Fibroblast of skin of left biceps (primary cell): ENCODE measurements at places on chromosomes 4 and X.

- no peak for DNase-seq
Measured at GRCh38 chr4:174262624-174263444, 20.6 kb downstream of the FBXO8 start.

- DNase-seq, result no peak
Measured at GRCh38 chr4:185211035-185211434, 1.6 kb downstream of the SNX25 start.

GRCh38 chrX:103791228-103791627 lies 14.6 kb downstream of the PLP1 start:
- DNase-seq, result no peak

GRCh38 chr4:118033148-118034052 lies 886 bp upstream of the NDST3 start:
- DNase-seq, result peak; percentile 8

DNA sequence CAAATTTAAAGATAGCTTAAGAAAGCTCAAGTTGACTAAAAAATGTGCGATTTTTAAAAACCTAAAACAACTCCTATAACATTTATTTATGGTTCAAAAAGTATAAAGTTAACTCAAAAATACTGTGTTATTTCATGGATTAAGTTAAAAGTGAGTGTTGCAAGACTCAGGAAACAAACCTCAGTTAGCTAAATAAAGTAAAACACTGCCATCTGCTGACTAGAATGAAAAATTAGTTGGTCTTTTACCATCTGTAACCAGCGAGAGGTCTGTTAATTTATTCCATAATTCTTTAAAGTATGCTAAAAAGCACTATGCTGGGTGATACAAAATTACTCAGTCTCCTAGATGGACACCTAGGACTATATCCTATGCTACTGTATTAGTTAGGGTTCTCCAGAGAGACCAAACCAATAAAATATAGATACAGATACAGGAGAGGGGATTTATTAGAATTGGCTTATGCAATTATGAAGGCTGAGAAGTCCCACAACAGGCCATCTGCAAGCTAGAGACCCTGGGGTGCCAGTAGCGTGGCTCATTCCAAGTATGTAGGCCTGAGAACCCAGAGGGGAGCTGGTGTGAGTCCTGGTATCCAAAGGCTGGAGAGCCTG lies 4.9 kb upstream of the WDFY3 start:
- DNase-seq, result peak; percentile 21

GRCh38 chrX:8879750-8880149 lies 78.6 kb upstream of the FAM9A start:
- DNase-seq, result no peak

DNA sequence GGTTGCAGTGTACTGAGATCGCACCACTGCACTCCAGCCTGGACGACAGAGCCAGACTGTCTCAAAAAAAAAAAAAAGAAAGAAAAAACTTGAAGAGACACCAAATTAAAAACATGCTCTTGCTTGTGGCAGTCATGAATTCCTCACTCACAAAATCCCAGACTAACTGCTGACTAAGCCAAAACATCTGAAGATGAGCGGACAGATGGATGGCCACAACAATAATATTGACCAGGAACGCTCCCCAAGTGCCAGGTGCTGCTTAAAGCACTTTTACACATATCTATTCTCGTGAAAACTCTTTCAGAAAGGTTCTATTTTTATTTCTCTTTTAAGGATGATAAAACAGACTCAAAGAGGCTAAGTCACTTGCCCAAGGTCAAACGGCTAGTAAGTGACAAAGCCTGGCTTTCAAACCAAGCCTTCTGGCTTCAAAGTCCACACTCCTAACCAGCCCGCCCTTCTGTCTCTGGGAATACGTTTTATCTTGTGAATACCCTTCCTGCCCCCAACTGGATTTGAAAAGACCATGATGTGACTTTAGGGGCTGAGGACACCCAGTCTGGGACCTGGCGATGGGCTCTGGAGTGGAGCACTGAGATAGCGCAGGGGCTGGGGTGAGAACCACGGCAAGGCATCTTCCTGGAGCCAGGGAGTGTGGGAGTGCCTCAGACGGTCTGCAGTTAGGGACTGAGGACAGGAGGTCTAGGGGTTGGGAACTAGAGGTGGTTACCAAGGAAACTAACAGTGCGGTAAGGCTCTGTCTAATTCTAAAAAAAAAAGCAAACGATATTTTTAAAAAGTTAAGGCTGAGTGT lies 9.5 kb upstream of the CXCR3 start:
- DNase-seq, result no peak

- DNase-seq, result no peak
Measured at GRCh38 chr4:3299976-3300671, 7.3 kb downstream of the RGS12 start.

- no peak for DNase-seq
Measured at GRCh38 chrX:103747163-103747562, 29.5 kb upstream of the PLP1 start.

DNA sequence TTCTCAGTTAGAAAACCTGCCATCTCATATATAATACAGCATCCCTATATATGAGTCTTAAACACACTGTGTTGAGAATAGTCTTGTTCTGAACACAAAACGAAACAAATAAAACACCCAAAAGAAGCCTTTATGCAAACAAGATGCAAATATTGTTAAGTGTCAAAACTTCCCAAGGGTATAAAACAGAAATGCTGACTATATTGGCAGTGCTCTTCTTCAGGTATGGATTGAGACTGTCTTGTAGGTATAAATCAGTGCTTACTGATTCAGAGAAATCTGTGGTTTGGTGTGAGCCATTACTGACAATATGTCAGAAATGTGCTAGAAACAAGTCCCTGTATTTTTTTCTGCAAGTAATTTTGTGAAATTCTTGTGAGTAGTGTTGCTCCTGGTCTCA lies 82.8 kb upstream of the CTSO start:
- DNase-seq, result no peak

GRCh38 chrX:137194164-137194563 lies 160.4 kb upstream of the GPR101 start:
- DNase-seq, result no peak

- no peak for DNase-seq
Measured at GRCh38 chr4:74635490-74636123, 158.7 kb downstream of the BTC start.

GRCh38 chr4:138426786-138427185 lies 184.6 kb upstream of the SLC7A11 start:
- no peak for DNase-seq

- no peak for DNase-seq
Measured at GRCh38 chr4:61068060-61068459, 132.1 kb upstream of the ADGRL3 start.

DNA sequence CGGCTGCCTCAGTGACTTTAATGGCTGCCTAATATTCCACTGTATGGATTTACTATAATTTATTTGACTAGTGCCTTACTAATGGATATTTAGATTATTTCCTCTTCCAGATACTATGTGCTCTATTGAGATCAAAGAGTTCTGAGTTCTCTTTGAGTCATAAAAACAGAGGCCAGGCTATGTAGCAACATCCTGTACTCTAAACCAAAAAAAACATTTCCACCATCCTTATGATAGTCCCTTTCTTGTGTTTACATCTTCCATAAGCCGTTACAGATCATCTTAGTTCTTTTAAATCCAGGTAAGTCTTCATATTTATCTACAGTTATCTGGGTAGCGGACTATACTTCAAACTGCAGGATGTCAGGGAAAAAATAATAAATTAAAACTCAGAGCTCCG lies 56.6 kb upstream of the TMEM184C start:
- DNase-seq, result no peak

DNA sequence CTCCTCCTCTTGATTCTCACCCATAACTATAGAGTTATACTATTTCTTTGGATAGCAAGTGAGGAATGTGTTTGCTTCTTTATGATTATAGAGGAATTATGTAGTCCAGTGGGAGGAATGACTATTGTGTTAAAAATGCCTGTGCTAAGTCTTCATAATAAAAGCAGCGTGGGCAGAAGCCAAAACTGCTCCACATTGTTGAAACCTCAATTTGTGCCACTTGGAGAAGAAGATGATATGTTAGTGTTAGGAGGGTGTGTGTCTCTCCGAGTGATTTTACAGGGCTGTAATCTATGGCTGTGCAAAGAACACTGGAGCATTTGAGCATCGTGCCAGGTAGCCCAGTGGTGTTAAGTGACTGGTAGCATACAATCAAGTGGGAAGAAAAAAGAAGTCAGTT lies 74.3 kb downstream of the FRAS1 start:
- DNase-seq, result peak; percentile 54

GRCh38 chr4:8834681-8835220 lies 36.9 kb downstream of the HMX1 start:
- no peak for DNase-seq

GRCh38 chrX:17494216-17494615 lies 119.2 kb downstream of the NHS start:
- DNase-seq, result no peak

- DNase-seq, result no peak
Measured at GRCh38 chrX:24550166-24550565, 85.1 kb downstream of the PDK3 start.

- no peak for DNase-seq
Measured at GRCh38 chr4:102193145-102193544, 152.1 kb downstream of the SLC39A8 start.

GRCh38 chrX:43003939-43004338 lies 226.0 kb upstream of the PPP1R2C start:
- no peak for DNase-seq

GRCh38 chrX:41946235-41946634 lies 22.9 kb upstream of the CASK start:
- DNase-seq, result no peak

GRCh38 chr4:93370256-93370655 lies 458.3 kb upstream of the ATOH1 start:
- DNase-seq, result no peak

GRCh38 chr4:133152330-133152821 lies 3.3 kb downstream of the PCDH10 start:
- DNase-seq, result no peak

DNA sequence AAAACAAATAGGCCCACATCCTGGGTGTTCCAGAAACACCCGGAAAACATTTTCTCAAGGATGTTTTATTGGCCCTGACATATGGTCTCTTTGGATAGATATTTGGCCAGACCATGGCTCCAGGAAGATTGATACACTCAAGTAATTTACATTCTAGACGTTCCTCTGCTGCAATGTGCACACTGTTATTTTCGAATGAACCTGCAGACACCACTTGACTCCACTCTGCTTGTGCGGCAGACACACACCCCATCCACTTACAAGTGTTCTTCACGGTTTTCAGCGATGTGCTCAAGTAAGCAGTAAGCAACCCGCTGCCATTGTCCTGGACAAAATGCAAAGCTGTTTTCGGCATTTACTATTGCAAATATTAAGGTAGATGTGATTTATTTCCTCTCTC lies 12.0 kb upstream of the GPM6A start:
- DNase-seq, result no peak

GRCh38 chr4:45063696-45064095 lies 337.3 kb upstream of the GNPDA2 start:
- DNase-seq, result no peak

GRCh38 chrX:39307488-39307887 lies 506.2 kb downstream of the MID1IP1 start:
- no peak for DNase-seq

DNA sequence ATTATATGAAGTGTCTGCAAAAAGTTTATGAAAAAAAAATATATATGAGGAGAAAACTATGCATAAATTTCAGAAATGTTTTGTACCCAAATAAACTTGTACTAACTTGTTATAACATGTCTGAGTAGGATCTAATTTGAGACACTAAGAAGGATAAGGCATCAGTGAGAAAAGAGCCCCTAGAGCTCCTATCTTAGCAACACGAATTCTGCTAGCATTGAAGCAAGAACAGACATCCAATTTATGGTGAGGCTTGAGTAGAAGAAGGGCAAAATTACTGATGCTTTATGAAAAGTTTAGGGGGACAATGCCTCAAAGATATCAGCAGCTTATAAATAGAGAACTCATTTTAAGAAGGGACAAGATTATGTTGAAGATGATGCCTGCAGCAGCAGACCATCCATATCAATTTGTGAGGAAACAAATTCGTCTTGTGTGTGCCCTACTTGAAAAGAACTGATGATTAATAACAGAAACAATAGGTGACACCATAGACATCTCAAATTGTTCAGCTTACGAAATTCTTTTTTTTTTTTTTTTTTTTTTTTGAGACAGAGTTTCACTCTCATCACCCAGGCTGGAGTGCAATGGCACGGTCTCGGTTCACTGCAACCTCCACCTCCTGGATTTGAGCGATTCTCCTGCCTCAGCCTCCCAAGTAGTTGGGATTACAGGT lies 35.7 kb upstream of the ADAM29 start:
- no peak for DNase-seq

DNA sequence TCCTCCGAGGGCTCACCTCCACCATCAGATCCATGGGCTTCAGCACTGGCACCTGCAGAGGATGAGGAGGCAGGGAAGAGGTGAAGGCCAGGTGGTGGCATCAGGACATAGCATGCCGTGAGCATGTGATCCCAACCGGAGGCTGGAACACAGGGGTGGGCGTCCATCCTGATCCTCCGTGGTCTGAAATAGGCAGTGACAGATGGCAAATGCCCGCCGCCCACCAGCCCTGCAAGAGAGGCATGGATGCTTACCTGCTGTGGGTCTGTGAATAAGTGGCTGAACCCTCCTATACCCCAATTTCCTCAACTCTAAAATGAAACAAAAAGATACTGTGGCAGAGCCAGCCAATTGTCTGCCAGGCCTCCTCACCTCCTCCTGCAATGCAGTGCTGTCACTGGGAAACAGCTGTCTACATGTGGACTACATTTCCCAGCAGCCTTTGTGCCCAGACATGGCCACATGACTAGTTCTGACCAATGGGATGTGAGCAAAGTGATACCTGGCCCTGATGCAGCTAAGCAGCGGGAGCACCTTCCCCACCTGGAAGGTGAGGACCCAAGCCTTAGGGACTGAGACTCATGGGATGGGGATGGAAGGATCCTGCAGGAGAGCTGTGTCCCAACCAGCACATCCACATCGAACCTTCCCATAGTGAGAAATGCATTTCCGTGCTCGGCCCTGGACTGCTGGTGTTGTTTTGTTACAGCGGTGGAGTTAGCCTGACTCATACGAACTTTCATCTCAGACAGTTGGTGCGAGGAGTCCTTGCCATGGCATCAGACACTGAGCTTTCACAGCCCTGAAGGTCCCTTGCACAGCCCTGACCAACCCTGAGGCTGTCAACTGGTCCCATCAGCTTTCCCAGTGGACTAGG lies 99.5 kb downstream of the PPP2R2C start:
- DNase-seq, result no peak

GRCh38 chrX:19555236-19555635 lies 39.9 kb upstream of the MAP3K15 start:
- DNase-seq, result no peak

GRCh38 chr4:76993787-76994641 lies 44.5 kb downstream of the SEPTIN11 start:
- DNase-seq, result no peak

DNA sequence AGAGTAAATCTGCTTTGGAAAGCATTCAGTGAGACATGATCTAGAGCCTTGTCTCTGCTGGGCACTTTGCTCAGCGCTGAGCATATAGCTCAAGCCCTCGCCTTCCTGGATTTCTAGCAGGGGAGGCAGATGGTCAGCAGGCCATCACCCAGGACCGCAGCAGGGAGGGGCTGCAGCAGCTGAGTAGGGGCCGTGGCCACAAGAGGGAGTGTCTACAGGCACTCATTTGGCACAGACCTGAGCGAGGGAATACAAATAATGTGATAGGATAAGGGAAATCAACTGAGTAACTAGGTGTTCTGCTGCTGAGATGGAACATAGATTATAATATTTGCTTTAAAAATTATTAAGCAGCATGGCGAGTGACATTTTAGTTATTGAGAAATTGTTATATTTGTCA lies 30.2 kb downstream of the OFD1 start:
- DNase-seq, result no peak
